ENCODE measurements at places on chromosomes 2 and 18. TPM values are rescaled to one million over a fixed set of nuclear protein-coding genes. Genes with fewer than 3 reads are reported as not detected.

The FAP gene
- total RNA-seq: 2.7 TPM

The LTBP1 gene
- total RNA-seq: 23.4 TPM

The ALPI gene
- total RNA-seq: not detected

The HOXD4 gene
- not detected for total RNA-seq

The CTLA4 gene
- total RNA-seq: not detected

The CCDC141 gene
- total RNA-seq: not detected

The TLX2 gene
- total RNA-seq: not detected

The CDK15 gene
- not detected for total RNA-seq

The CFAP221 gene
- not detected for total RNA-seq

The EFR3B gene
- total RNA-seq: not detected

The GATA6 gene
- 5.1 TPM for total RNA-seq
